ENCODE measurements at places on chromosomes 2 and 18.

DNA sequence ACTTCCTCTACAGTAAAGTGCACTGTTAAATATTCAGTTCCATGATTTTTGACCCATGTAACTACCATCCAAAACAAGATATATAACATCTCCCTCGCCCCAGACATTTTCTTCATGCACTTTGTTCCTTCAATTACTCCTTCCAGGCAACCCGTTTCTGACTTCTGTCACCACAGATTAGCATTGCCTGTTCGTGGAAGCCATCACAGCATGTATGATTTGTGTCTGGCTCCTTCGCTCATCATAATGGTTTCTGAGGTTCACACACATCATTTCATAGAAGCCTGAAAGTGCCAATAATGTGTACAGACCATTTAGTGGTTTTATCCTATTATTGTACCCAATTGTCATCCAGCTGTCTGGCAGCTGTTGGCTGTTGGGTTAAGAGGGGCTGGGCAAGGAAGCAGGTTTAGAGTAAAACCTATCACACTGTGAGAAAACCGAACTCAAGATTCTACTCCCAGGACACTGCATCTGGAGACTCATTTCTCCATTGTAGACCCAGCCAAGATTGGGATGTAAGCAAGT lies 16.1 kb downstream of the ARHGAP28 start:
- no peak for DNase-seq

GRCh38 chr2:23330214-23330613 lies 54.8 kb upstream of the KLHL29 start:
- no peak for DNase-seq

DNA sequence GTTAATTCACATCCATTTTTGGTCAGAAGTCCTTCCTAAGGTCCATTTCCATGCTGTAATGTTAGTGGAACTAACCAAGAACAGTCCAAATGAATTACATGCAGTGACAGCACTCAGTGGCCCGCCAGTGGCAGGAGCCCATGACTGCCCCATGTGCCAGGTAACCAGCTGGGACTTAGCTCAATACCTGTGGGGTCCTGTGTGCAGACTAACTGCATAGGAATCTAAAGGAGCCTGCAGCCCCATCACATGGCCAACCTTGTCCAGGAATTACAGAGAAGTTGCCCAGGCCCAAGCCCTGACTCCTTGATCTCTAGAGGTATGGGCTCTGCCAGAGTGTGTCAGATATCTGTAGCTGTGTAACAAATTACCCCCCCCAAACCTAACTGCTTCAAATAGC lies 35.4 kb upstream of the GPR17 start:
- no peak for DNase-seq

DNA sequence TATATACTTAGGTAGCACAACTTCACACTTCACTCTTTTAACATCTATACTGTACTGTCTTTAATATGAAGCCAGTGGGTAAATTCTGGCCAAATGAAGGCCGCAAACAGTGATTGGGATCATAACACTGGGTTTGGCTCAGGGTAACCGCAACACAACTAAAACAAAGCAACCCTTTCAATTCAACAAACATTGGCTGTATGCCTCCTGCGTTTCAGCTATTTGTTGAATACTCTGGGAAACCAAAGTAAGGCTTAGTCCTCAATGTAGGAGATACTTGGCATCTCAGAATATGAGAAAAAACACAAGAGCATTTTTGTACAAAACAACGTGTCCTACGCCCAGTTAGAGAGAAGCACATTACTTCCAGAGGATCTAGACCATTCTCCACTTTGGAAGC lies 693.3 kb upstream of the KLHL29 start:
- no peak for DNase-seq

- DNase-seq: no peak
Measured at GRCh38 chr2:210227290-210228088, 2.2 kb upstream of the ACADL start.

All from T-helper 2 cell (primary cell).